HS-5 (cell line): ENCODE measurements at places on chromosomes 12 and 14.

DNA sequence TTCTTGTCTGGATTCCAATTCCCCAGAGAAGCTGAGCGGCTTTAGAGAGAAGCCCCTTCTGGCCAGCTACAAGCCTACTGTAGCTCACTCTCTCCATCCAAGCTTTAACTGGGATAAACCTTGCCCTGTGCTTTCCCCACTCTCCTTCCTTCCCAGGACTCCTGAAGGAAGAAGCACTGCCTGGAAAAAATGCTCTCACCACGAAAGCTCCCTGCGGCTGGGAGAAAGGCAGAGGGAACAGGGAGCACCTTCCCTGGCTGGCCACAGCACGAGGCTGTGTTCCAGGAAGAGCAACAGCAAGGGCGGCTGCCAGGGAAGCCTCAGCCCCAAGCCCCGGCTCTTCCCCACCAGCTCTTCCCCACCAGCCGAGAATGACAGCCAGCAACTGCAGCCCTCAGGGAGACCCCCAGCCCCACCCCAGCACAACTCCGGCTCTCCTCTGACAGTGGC is 40.8 kb upstream of the PNMA1 start:
- no peak for DNase-seq

DNA sequence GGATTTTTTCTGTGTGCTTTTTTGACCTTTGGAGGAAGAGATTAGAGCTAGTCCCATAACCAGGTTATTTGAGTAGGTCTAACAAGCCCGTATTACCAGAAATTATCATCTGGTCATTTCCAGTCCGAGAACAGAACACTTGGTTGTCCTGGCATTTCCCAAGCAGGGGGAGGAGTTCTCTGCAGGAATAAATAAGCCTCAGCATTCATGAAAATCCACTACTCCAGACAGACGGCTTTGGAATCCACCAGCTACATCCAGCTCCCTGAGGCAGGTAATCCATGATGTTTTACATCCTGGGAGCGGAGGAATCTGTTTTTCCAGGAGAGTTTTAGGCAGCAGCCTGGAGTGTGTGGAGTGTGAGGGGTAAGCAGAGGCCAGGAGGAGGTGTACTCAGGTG is at the start of gene SERPINA3:
Gene SERPINA3, plus strand, starts transcription at position 218 of the 400 bp plus-strand sequence. CDS start 2,051 bp downstream, outside the sequence.
- no peak for DNase-seq

DNA sequence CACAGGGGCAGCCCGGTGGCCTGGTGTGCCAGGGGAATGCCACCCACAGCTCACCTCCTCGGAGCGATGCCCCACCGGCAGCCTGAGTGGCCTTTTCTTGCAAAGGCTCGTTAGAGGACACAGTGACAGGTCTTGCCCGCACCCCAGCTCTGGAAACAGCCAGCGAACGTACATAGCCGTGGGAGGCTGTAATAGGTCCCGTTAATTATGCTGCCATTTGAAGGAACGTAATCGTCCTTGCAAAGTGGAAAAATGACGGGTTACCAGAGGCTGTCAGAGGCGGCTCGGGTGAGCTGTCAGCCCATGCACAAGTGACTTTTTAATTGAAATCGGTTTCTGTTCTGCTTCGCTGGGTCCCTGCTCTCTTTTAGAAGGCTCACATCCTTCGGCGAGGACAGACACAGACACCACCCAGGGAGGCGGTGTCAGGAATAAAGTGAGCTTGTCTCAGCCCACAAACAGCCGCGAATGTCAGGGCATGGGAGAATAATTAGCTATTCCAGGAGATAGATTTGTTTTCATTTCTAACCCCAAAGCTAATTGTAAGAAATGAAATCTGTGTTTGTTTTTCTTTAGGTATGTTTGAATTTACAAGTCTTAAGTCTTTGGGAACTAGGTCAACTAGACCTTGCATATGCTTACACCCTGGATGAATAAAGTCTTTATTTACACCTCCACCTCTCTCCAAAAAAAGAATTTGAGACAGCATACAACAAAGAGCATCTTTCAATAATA is 77.2 kb upstream of the RFLNA start:
- DNase-seq = no peak

DNA sequence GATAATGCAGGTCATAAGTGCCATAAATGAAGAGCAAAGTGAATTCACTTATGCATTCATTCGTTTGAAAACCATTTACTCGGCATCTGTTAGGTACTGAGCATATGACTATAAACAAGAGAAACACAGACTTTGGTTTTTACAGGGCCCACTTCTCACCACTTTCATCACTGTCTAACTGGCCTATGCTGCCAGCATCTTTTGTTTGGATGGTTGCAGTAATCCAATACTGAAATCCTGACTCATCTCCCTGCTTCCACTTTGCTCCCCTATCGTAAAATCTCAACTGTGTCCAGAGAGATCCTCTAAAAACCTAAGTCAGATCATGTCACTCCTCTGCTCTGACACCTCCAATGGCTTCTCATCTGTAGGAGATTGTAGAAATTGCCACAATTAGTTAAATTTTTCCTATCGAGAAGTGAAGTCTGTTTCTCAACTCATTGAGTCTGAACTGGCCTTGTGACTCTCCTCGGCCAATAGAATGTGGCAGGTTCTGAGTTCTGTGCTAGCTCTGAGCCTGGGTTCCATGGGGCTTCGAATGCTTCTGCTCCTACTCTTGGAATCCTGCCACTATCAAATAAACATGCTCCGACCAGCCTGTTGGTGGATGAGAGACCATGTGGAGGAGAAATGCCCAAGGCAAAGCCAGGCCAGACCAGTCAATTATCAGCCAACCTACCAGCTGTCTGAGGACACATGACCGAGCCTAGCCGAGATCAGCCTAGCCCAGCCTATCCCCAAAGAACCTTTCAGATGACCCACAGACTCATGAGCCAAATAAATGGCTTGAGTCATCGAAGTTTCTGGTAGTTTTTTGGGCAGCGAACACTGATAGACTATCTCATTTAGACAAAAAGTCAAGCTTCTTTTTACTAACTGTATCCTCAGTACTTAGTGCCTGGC is 2.2 kb upstream of the BATF start:
- DNase-seq = no peak

GRCh38 chr12:113263431-113263963 is 42.2 kb downstream of the TPCN1 start:
- DNase-seq = no peak
